Caki2 (cell line): ENCODE measurements at places on chromosomes 2 and 18. TPM values are rescaled to one million over a fixed set of nuclear protein-coding genes. Genes with fewer than 3 reads are reported as not detected.
A peak's percentile ranks its signal among the peaks of the same experiment; 100 is the strongest.

GRCh38 chr2:241635756-241636155, 1.2 kb downstream of the THAP4 start:
- DNase-seq: no peak

- no peak for DNase-seq
These were observed 388.8 kb downstream of the CBLN2 start for GRCh38 chr18:72155327-72155726.

DNA sequence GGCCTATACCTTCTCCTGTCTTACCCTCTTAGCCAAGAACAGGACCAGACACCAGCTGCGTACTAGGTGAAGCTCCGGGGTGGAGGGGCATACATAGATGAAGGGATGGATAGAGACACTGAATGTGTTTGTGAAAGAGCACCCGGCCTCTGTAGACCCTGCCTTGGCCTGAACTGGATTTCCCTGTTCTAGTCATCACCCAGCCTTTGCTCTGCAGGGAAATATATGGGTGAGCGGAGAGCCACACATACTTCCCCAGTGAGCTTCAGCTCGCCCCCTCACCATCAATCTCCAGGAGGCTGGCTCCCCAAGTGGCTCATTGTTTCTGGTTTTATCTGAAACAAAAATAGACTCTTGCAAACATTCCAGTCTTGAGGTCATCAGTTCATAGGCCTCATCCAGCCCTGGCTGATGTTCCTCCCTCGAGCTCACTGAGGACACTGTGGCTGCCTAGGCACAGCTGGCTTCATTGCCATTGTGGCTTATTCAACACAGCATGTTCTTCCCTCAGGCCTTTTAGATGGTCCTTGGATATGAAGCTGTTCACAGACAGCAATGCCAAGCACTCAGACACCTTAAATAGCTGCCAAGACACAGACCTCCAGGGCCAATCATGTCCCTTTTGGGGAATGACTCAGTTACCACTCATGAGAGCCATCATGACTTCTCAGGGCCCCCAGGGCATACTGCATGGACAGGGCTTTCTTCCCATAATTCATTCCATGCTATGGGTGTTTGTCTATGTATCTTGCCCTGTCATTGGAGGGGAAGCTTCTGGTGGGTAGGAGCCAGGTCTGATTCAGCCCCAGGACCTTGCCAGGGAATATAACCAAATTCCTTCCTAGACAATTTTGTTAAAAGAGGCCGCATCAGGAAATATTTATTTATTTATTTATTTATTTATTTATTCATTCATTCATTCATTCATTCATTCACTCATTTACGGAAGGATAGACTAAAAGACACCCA, 82.4 kb downstream of the TTC32 start:
- peak; percentile 54 for DNase-seq

DNA sequence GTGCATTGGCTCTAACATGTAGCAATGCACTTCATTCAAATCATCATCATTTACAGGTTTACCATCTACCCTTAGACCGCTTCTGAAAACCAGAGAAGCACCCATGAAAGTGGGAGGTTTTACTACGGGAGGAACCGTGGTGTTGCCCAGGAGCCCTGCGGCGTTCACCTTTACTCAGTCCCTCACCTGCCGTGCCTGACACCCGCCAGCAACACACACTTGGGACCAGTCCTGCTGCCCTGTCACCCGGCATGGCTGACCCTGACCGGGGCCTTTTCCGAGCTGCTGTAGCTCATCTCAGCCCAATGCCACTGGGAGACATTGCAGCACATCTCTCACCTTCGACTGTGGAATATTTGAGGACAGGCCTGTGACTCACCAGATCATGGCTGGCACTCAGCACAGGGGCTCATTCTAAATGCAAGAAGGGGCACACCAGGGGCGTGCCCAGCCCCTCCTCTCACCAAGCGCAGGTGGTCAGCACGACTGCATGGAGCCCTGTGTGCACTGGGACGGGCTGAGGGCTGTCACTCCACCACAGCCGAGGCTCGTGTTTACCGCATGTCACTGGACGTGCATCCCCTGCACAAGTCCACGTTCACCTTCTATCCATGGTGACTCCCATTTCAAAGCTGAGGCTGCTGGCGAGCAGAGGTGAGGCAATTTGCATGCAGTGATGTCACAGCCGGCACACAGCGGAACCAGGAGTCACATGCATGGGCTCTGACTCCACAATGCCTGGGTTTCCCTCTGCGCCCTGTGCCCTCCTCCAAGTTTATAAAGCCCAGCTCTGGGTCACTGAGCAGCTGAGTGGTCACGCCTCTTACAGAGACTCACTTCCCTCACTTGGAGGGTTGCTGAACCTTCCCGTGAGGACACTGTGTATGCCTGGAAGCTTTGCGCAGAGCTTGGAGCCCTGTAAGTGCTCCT, 76.7 kb upstream of the SNTG2 start:
- DNase-seq: peak; percentile 77

DNA sequence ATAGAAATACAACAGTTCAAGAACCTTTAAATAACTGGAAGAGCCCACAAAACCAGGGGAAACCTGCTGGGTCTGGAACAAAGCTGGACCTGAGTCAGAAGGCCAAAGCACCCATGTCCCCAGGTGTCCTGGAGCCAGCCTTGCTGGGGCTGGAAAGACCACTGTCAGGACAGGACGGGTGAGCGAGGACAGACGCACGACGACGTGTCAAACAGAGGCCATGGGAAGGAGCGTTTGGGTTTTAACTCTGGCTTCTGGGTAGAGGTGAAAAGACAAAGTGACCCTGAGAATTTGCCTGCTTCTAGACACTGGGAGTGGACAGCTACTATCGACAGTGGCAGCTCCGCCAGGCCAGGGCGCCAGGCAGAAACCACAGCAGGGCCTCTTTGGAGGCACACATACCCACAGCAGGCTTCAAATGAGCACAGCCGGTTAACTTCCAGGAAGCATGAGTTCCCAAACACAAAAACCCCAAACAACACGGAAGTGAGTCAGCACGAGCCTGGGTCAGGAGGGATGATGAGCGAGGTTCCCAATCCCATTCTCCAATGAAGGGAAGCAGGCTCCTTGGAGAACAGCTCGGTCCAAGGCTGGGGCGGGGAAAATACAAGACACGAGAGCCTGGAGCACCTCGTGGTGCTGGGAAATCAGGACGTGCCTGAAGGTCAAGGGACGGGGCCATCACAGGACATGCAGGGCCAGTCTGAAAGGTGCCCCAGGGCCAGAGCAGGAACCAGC, 208.0 kb downstream of the TWIST2 start:
- no peak for DNase-seq

DNA sequence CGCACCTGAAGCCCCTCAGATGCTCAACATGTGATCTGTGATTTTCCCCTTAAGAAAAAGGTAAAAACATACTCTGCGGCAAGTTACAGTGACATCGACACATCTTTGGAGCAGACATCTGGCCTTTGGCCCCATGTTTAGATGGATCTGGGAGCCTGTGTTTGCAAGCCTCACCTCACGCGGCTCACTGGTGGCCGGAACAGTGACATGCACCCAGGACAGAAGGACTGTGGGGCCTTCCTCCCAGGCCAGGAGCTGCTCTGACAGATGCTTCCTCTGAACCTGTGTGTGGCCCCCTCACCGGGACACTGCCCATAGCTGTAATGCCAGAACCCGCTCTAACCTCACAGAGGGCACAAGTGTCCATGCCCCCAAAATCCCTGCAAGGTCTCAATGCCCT, 13.1 kb downstream of the PASK start:
- DNase-seq: no peak

C2orf66 gene
- total RNA-seq: not detected in 2 replicates

PHOSPHO2 gene
- 7.5 and 10.8 TPM in 2 replicates for total RNA-seq

CCBE1 gene
- total RNA-seq: 0.17 TPM in 1 of 2 replicates, not detected in the other

VSNL1 gene
- 52.5 and 68.6 TPM in 2 replicates for total RNA-seq

PAIP2B gene
- total RNA-seq: 0.54 TPM in 1 of 2 replicates, not detected in the other
